ENCODE measurements at places on chromosomes 6 and 20.

- no peak for DNase-seq
These were observed 11.2 kb downstream of the RNGTT start for GRCh38 chr6:88952065-88952704.

DNA sequence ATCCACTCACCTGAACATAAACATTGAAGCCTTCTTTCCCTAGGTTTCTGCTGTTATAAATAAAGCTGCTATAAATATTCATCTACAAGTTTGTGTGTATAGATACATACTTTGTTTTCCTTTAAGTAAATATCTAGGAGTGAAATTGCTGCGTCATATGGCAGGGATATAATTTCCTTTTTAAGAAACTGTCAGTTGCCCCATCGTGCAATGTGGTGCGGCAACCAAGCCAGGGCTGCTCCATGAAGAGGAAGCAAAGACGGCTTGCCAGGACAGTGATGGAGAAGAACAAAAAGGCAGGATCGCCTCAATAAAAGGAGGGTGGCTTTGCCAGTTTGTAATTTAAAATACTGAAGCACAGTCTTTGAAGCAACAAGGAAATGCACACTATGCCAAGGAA is 36.6 kb downstream of the CITED2 start:
- DNase-seq, result peak; percentile 69

DNA sequence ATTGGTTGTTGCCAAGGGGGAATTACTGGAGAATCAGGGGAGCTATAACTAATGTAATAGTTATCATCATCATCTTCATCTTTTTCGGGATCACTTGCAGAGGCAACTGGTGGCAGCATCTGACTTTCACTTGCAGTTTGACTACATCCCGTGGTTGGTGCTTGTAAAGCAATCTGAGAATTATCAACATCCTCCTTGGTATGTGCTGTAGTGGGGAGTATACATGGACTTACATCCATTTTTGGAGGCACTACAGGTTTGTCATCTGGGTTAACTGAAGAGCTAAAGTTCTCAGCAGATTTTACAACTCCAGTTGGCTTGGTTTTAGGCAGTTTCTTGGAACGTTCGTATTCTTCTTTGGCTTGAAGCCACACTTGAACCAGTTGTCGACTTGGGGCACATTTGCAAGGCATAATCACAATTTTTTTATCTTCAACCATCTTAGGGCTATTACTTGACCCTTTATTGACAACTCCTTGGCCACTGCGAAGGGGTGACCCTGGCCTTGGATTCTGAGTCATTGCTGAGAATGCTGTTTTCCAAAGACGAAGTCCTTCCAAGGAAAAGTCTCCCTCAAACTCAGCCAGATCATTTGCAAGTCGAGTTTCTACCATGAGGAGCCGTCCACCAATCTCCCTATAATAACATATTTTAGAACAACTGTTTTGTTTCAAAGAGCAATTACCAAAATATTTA is 115.5 kb downstream of the REV3L start:
- no peak for DNase-seq

GRCh38 chr6:134502614-134503549 is 185.0 kb upstream of the SGK1 start:
- no peak for DNase-seq

All from GF-D8 (cell line).